ENCODE measurements at places on chromosomes 7 and 10. TPM values are rescaled to one million over a fixed set of nuclear protein-coding genes. Genes with fewer than 3 reads are reported as not detected.

The DOCK1 gene
- not detected for polyA plus RNA-seq

The NPSR1 gene
- not detected for polyA plus RNA-seq

The CPED1 gene
- polyA plus RNA-seq: 3.8 TPM

The EZH2 gene
- 2.6 TPM for polyA plus RNA-seq

The FAM25G gene
- not detected for polyA plus RNA-seq

The GRID1 gene
- not detected for polyA plus RNA-seq
